Activated CD4-positive, alpha-beta T cell treated with anti-CD3 and anti-CD28 coated beads, Interleukin-2, amount 50 U/mL, for 16 hours (primary cell): ENCODE measurements at places on chromosomes 3 and 15.

DNA sequence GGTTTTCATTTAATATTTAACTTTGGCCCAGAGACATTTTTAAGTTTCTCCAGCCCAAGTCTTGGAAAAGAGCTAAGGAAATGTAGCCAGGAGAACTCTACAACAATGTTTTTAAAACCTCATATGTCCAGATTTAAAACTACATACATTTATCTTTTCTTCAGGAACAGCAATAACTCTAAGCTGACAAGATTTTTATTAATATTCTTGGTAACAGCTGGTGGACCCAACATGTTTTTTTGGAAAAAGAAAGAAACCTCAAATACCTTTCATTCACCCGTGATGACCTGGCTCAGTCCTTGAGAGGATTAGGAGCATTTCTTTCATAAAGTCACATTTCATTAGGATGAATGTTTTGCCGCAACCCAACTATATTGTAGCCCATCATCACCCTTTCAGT is 50.4 kb upstream of the CMSS1 start:
- DNase-seq: no peak

DNA sequence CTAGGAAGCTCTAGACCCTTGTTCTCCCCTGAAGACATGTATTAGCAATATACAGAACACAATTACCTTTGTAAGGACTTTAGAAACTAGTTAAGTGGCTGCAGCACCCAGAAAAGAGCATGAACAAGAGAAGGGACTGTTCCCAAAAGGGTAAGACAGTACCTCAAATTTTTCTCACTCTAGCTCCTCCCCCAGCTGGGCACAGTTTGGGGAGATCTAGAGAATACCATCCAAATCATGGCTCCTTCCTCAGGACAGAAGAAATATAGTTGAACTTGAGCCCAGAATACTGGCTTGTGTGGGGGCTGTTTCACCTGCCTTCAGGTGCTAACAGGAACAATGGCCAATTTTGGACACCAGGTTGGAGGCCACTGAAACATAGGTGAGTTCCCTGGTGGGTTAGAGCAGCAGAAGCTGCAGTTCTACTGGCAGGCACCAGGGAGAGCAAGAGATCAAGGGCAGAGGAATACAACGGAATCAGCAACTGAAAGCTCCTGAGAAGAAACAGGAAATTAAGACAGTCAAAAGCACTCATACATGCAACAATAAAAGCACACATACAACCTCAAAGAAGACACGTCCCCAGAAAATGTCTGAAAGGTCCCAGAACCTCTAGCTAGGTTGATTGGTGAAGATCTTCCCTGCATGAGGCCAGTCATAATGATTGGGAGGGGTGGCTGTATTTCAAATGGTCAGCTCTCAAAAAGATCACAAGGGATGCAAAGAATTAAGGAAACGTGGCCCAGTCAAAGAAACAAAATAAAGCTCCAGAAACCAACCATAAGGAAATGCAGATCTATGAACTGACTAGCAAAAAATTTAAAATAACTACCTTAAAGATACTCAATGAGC is 104.9 kb upstream of the ASB14 start:
- peak; percentile 76 for DNase-seq

DNA sequence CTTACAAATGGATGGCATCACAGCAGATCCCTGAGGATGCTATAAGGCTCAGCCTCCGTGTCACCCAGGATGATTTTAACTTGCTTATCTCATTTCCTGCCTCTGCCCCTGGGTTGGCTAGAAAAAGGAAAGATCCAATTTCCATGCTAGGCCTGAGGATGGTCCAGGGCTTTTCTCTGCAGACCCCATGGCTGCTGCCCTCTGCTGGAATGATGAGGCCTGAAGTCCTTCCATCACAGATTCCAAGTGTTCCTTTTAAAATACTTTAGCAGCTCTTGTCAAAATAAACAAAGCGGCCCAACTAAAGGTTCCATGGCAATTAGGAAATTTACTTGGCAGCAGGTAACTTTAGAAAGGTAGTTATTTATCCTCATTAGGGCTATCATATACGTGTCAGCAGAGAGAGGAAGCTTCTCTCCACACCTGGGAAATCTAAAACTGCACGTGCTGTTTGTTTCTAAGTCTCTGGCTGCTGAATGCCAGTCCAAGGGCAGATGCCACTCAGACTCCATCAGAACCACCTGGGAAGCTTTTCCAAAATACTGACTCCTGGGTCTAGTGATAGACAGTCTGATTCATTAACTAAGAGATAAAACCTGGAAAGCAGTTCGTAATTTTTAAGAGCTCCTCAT is 401.9 kb upstream of the IL12A start:
- DNase-seq: no peak

GRCh38 chr15:69161079-69161877 is 843 bp downstream of the GLCE start:
- peak; percentile 1 for DNase-seq

- DNase-seq: no peak
These were observed 155.2 kb downstream of the FAM43A start for GRCh38 chr3:194840661-194841514.

DNA sequence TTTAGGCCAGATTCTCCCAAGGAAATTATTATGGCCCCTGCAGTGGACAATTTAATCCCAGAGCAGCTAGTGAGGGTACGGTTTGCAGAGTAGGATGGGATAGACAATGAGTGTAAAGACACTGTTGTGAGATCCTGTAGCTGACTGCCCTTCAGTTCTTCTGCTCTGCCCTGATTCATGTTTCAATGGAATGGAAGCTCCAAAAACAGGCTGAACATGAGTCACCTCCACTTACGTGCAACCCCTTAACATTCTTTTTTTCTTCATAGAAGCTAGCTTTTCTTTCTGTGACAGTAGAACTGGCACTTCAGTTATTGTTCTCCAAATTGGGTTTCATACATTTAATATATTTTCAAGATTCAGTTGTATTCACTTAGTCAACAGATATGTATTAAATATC is 32.1 kb downstream of the CLDN18 start:
- no peak for DNase-seq

- peak; percentile 80 for DNase-seq
These were observed at the start of gene MST1R for GRCh38 chr3:49903451-49904424. Gene MST1R (minus strand): TSS chr3:49903873. CDS start chr3:49903609, 264 bp downstream.
